ENCODE measurements at places on chromosomes 4 and X.

- no peak for DNase-seq
Observed at GRCh38 chr4:89258506-89258905, 49.1 kb downstream of the GPRIN3 start.

- no peak for DNase-seq
Observed at GRCh38 chr4:46836584-46836983, 72.5 kb downstream of the COX7B2 start.

GRCh38 chr4:119629142-119629471 lies 503 bp upstream of the PDE5A start:
- no peak for DNase-seq

DNA sequence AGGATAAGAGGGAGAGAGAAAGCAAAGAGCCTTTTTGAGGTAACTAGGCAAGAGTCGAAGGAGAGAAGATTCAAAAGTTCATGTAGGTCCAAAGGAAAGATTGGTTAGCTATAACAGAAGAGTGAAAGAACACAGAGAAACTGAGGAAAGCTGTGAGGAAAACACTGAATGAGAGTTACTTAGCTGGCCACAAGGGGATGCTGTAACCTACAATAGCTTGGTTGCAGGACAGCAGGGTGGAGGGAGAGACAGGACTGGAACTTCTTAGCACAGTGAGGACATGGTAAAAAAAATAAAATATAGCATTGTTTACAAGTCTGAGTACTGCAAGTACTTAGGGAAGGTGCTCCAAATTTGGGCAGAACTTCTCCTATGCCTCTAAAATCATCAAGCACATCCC lies 48.3 kb downstream of the RAI2 start:
- DNase-seq: no peak

DNA sequence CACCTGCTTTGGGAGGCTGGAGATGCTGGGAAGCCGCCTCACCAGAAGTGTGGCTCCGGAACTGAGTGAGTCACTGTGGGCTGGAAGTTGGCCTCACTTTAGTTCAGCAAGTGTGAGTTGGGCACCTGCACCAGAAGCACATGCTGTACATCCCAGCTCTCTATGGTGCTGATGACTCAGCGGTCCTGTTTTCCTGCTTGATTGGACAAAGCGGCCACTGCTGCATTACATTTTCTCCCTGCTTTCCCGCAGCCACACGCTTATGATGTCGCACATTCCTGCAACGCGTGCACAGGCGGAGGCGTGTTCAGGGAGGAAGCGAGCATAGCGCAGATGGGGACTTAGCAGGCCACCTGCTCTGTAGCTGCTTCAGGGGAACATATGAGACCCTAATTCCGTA lies 26.7 kb upstream of the CLDN34 start:
- DNase-seq: no peak

DNA sequence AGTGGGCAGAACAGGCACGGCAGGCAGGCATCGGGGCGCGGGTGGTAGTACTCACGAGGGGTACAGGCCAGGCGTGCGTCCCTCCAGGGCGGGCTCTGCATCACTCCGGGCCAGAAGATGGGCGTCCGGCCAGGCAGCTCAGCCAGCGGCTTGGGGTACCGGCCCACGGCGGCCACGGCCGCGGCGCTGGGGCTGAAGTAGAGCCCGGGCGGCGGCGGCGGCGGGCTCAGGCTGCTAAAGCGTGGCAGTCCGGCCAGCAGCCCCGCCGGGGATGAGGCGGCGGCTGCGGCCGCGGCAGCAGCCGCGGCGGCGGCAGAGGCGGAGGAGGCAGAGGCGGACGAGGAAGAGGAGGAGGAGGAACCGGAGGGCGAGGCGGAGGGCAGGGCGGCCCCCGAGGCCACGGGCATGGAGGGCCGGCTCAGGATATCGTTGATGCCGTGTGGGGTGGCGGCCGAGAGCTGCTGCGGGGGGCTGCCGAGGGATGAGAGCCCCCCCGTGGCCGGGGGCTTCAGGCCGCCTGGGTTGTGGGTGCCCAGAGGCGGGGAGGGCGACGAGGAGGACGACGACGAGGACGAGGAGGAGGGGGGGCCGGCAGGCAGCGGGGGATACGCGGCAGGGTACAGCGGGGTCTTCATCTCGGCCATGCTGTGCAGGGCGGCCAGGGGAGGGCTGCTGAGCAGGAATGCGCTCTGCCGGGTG lies 1.4 kb downstream of the NKX6-1 start:
- no peak for DNase-seq
